ENCODE measurements at places on chromosomes 12 and 14.

DNA sequence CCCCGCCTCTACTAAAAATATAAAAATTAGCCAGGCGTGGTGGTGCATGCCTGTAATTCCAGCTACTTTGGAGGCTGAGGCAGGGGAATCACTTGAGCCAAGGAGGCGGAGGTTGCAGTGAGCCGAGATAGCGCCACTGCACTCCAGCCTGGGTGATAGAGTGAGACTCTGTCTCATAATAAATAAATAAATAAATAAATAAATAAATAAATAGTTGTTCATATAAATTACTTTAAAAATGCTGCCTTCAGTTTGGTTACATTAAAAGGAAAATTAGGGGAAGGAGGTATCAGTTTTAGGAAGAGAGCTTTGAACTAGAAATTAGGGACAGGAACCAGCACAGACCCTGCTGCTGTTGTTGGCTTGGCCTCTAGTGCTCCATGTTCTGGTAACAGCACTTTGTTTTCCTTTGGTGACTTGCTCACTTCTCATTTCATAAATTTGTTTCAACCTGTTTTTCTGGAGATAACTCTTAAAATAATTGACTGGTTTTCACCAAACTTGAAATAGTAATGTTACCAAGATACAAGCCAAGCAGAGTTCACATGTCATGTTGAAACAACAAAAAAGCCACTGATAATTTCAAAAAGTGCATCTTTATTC lies 22.9 kb upstream of the PTPRB start:
- DNase-seq, result no peak

GRCh38 chr14:104594310-104595046 lies 10.1 kb downstream of the TMEM179 start:
- DNase-seq, result no peak

- DNase-seq, result no peak
Observed at GRCh38 chr12:48988030-48988649, 10.0 kb downstream of the WNT1 start.

- DNase-seq, result no peak
Observed at GRCh38 chr12:29516431-29516875, 19.0 kb upstream of the OVCH1 start.

GRCh38 chr14:71907793-71908515 lies 24.3 kb upstream of the RGS6 start:
- DNase-seq, result no peak

DNA sequence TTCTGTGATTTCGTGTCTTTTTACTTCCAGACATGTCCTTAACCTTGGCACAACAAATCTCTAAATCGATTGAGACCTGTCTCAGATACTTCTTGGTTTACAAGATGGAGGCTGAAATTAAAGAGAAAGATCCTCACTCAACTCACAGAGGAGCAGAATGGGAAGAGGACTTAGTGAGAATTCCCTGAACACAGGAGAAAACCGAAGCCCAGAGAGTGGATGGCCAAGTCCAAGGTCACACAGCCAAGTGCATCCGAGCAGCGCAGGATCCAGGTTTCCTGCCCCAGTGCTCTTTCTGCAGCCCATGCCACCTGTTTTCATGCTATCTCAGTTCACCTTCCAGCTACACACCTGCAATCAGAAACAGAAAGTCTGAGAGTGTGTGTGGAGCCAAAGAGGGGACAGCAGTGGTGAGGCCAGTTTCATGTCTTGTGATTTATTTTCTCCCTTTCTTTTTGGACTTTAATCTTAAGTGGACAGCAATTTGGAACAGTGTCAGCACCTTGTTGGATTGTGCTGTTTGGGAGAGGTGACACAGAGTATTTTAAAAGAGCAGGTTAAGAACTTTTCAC lies 22.9 kb upstream of the TCL1B start:
- DNase-seq, result no peak

- DNase-seq, result no peak
Observed at GRCh38 chr14:89811954-89812575, 142.5 kb downstream of the EFCAB11 start.

DNA sequence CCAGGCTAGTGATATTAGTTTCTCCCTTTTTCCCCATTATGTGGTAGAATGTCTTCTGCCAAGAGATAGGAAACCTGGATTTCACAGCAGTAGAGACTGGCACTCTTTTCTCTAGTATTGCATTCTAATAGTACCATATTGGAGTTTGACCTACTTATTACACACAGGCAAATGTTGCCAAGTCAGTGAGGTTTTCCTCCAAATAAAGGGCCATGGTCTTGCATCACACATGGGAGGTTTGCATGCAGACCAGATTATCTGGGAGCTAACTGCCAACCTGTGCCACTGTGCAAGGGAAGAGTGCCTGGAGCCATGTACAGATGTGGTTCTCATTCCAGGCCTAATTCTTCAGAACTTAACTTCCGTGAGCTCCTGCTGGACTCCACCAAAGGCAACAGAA lies 113.3 kb downstream of the ANO6 start:
- no peak for DNase-seq

DNA sequence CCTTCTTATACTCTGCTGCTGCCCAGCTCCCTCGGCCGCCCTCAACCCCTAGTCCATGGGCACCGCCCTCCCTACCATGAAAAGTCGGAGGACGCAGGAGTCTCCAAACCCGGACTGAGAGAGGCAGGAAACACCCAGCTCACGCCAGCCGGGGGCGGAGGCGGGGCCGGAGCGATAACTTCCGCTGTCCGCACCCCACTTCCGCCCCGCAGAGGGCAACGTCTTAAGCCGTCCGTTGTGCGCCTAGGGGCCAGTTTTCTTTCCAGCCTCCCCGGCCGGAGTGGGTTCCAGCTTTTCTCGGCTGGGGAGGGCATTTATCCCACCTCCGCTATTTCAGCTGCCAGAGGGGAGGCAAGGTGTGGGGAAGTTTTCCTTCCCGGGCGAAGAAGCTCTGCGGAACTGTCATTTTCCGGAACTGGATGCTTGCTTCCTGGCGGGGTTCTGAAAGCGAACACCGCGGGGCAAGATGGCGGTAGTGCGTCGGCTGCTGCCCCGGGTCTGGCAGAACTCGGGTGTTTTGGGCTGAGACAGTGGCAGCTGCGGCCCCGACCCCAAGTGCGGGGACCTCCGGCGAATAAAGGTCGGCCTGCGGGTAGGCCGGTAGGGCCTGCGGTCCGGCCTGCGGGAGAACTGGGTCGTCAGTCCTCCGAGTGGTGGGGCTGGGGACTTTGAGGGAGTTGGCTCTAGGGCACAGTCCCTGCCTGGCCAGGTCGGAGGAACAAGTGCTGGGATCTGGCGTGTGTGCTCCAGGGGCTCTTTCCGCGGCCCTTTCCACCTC lies at the start of the genes KCTD10 and UBE3B:
TSS of gene KCTD10 (minus strand) at position 116 of the 778 bp plus-strand sequence. CDS start at position 78, 38 bp downstream.
TSS of gene UBE3B (plus strand) at position 450 of the 778 bp plus-strand sequence. CDS start 5,918 bp downstream, outside the sequence.
- peak; percentile 91 for DNase-seq

DNA sequence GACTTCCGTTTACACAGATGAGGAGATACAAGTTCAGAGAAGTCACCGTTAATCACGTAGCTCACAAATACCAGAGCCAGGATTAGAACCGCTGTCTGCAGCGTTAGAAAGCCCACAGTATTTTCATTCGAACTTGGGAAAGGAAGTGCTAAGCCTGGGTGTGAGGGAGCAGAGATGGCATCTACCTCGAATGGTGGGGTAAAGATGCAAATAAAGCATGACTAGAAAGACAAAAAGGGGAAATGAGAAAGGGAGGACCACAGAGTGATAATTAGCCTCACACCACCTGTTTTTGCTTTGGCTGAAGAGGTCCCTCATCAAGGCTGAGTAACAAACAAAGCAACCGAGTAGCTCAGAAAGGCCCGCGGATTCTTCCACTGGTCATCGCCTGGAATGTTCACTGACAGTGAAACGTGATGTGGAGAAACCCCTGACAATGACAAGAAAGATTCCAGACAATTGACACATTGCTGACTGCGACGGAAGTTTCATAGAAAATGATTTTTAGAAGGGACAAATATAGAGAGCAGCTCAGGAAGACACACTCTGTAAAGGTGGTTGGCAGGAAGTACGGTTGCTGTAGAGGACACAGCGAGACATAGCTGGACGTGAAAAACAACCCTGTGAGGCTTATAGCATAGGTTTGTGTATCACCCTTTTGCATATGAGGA lies 31.5 kb upstream of the BHLHE41 start:
- no peak for DNase-seq

GRCh38 chr14:52325126-52325525 lies 11.0 kb downstream of the PTGER2 start:
- no peak for DNase-seq

- DNase-seq, result no peak
Observed at GRCh38 chr14:69715725-69716477, 51.0 kb upstream of the SRSF5 start.

DNA sequence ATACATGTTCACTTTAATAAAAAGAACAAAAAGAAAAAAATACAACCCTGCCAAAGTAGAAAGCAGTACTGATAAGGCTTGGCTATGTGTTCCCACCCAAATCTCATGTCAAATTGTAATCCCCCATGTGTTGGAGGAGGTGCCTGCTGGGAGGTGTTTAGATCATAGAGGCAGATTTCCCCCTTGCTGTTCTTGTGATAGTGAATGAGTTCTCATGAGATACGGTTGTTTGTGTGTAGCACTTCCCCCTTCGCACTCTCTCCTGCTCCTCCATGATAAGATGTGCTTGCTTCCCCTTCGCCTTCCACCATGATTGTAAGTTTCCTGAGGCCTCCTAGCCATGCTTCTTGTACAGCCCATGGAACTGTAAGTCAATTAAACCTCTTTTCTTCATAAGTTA lies 59.9 kb downstream of the USP15 start:
- no peak for DNase-seq

DNA sequence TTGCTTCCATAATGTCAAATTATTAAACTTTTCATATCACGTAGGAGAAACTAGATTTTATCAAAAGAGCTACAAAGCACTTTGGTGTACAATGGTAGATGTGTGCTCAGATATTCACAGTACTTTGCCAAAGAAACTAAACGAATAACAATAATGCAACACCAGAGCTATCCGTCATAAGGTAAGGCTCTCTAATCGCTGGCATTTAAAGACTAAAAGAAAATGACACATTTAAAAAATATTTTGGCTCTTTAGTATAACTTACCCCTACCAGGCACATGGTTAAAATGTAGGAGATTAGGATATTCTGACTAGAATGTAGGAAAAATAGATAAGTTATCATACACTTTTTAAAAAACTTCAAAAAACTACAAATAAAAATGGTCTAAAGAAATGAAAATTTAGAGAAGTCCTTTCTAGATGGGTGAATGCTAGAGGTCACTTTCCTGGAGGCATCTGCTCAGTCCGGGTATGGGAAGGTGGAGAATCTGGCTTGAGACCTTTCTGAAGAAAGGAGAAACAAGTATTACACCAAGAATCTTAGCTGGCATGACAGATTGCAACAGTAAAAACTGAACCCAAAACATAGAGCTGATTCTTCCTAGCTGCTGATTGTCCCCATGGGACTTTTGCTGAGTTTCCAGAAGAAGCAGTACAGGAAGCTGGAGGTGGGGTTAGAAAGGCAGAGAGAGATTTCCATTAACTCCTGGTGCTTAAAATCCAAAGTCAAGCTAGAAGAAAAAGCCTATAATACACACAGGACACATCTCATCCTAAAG lies 67.9 kb downstream of the FAR2 start:
- no peak for DNase-seq

DNA sequence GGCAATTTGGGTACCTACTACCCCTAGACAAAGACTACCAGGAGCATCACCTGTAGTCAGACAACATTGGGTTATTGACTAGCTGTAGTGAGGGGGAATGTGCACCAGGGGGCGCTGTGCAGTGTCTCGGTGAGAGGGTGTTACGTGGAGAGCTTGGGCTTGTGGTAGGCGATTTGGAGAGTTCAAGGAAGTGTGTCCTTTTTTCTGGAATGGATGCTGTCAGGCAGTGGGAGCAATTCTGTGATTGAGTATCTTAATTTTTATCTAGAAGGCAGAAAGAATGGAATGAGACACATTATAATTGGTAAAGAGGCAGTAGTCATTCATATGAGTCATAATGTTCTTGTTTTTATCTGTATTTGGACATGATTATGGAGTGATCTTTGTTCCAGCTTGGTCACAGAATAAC lies 187.7 kb downstream of the GALC start:
- no peak for DNase-seq

DNA sequence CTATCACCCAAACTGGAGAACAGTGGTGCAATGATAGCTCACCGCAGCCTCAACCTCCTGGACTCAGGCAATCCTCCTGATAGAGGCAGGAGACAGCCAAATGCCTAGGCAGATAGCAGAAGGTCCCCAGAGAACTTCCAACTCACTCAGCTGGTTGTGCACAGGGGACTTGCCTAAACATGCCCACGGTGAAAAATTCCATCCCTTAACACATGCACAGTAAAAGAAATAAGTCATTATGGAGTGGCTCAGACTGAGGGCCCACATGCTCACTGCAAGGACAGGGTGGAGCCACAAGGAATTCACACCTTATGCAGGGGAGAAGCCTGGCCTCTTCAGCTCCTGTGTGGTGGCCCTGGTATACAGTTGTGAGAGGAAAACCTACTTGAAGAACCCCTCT lies 525.8 kb upstream of the ATP2B1 start:
- no peak for DNase-seq

- no peak for DNase-seq
Observed at GRCh38 chr12:124408822-124409517, 114.1 kb downstream of the RFLNA start.

DNA sequence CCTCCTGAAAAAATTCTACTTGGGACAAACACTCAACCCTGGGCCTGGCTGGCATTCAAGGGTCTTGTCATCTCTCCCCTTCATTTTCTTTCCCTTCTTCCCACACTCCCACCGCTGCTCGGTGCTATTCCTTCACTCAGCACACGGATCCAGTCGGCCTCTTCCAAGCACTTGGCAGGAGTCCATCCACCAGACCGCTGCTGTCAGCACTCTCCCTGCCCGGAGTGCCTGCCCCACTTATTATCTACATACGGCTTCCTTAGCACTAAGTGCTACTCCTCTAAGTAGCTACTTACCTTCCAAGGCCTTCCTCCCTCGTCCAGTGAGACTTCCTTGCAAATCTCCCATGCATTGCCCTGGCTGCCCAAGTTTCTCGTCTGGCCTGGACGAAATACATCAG lies 29.8 kb downstream of the CALM1 start:
- DNase-seq, result no peak

DNA sequence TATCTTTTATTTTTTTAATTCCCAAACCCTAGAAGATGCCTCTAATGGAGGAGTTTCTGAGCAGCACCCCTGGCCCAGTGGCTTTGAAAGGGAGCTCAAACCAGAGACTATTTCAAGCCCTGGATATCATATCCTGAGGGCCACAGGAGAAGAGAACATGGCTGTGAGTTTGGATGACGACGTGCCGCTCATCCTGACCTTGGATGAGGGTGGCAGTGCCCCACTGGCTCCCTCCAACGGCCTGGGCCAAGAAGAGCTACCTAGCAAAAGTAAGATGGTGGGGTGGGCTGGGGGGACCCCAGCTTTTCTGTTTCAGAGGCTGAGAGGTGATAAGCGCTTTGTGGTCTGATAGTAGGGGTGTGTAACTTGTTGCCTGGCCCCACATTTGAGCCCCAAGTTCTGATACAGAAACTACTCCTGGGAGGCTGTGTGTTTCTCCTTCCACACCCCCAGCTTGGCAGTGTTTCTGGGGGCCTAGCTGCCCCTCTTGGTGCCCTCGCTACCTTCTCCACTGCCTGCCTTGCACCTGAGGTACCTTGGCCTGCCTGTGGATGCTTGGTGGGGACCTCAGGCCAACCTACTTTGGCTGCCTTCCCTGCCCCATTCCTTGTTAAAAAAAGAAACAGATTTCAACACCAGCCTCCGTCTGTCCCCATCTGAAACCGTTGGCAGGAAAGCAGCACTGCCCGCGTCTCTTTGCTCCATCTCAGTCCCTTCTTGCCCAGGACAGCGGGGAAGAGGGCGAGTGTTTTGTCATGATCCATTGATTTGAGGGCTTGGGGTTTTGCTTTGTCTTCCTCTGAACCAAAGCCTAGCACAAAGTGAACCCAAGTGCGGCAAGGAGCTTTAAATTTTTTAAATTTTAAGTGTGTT lies 5.7 kb downstream of the TPCN1 start:
- DNase-seq, result no peak

GRCh38 chr14:101118233-101118632 lies 214.7 kb upstream of the RTL1 start:
- DNase-seq, result no peak

Measured in type B pancreatic cell (in vitro differentiated cells).